Progenitor cell of endocrine pancreas (in vitro differentiated cells): ENCODE measurements at places on chromosomes 6 and 20.
A peak's percentile ranks its signal among the peaks of the same experiment; 100 is the strongest.

DNA sequence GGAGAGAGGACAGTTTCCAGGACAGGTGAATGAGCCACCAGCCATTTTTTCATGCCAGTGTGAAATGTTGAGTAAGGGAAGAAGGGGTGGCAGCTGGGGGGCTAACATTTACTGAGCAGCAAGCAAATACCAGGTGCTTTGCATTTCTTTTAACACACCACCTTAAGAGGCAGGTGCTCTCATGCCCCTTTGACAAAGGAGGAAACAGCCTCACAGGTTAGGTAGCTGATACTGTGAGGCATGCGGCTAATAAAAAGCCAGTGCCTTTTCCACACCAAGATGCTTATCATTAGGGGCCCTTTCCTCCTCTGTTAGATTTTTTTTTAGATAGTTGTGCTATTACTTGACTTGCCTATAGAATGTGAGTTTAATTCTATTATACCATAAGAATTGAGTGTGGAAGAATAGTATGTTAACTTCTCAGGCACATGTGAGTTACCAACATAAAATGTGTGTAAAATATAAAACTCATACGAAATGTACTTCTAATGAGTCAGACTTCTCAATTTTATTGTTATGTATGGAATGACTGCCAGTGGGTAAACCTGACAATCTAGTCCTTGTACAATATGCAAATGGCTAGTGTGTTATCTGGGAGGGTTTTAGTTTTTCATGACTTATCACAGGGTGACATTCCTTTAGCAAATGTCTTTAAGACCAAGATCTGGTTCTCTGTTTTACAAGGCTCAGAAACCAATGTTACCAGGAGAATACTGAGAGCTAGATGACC lies 260.0 kb downstream of the TMEM242 start:
- DNase-seq, result no peak

DNA sequence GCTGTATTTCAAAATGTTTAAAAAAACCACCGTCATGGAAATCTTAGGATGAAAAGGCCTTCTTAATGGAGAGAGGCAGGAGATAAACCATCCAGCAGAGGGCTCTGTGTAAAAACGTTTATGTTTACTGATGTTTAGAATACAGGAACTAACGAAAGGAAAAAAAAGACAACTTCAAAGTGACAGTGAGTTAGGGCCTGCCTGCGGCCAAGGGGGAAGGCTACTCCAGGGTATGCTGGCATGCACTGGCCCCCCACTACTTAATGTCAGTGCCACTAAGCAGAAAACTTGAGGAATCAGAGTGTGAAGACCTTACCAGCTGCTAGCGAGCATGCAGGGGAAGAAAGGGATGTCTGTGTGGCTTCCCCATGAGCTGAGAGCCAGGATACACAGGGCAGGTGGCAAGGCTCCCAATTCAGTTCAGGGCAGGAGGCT lies 47.7 kb downstream of the AKAP7 start:
- DNase-seq, result no peak

- DNase-seq, result no peak
Observed at GRCh38 chr6:167558246-167559177, 233.6 kb downstream of the TTLL2 start.

GRCh38 chr6:57469072-57469471 lies 151.6 kb downstream of the PRIM2 start:
- no peak for DNase-seq

DNA sequence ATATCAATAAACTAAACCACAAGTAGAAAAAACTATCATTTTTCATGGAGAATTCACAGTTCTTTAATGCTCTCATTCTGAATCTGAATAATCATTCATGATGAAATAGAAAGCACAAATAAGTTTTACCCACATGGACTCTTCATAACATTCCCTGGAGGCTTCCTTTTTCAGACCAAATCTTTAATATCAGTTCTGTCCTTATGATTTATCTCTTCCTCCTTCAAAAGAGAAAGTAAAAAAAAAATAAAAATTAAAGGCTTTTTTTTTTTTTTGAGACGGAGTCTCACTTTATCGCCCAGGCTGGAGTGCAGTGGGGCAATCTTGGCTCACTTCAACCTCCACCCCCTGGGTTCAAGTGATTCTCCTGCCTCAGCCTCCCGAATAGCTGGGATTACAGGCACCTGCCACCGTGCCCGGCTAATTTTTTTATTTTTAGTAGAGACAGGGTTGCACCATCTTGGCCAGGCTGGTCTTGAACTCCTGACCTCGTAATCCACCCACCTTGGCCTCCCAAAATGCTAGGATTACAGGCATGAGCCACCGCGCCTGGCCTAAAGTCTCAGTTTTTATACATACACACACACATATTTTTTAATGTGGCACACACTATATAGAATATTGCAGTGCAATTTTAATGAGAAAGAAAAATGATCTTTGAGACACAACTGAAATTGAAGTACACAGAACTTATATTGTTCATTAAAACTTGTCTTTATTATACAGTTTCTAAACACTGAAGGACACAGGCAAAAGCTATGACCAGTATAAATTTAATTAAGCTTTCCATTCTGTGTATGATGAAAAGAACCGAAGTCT lies 31.9 kb upstream of the ZNF217 start:
- DNase-seq, result no peak

DNA sequence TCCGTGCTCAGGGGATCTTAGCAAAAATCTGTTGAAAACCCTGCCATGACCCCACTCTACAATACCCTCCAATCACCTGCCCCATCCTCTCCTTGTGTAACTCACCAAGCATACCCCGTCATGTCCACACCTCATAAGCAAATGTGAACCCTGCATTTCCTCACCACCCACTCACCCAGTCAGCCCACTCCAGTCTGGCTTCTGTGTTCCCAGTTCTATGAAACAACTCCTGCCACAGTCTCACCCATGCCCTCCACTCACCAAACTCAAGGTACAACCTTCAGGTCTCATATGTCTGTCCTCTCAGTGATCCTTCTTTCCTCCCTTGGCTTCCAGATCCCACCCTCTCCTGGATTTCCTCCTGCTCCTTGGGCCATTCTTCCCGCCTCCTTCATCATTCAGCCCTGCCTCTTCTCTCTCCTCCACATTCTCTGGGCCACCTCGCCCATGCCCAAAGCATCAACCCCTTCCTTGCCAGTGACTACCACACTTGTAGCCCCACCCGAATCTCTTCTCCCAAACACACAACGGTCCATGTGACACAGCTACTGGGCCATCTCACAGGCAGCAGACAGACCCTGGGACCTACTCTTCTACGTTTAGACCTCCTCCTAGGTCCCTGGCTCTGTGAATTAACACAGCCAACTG lies 8.8 kb downstream of the DDRGK1 start:
- DNase-seq, result no peak

DNA sequence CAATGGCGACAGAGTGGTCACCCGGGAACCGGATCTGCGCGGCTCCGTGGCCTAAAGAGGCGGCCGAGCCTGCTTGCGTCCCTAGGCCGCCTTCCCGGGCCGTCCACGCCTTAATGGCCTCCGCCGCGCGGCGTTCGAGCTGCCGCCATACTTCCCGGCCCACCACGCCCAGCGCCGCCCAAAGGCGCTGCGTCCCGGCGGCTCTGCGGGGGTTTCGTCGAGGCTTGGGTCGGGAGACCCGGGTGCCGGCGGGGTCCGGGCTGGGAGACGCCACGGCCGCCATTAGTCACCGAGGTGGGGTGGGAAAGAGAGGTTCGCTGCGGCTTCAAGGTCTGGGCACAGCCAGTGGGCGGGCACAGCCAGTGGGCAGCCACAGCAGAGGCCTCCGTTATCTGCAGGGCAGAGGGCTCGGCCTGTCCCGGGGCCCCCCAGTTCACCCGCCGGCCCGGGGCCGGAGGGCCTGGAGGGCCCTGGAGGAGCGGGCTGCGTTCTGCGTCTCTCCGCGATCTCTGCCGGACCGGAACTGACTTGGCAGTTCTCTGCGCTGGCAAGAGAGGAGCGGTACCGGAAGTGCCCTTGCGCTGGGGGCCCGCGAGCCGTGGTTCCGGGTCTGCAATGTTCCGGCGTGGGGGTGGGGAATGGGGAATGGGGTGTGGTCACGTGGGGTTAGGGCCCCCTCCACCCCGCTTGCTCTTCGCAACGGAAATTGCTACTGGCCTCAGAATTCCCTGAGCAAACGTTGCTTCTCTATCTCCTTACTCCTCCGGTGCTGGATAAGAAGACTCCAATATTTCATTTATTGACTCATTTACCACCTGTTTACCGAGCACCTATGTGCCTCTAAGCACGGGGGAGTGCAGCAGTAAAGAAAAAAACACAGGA lies 82.3 kb downstream of the CNBD2 start:
- peak; percentile 76 for DNase-seq

DNA sequence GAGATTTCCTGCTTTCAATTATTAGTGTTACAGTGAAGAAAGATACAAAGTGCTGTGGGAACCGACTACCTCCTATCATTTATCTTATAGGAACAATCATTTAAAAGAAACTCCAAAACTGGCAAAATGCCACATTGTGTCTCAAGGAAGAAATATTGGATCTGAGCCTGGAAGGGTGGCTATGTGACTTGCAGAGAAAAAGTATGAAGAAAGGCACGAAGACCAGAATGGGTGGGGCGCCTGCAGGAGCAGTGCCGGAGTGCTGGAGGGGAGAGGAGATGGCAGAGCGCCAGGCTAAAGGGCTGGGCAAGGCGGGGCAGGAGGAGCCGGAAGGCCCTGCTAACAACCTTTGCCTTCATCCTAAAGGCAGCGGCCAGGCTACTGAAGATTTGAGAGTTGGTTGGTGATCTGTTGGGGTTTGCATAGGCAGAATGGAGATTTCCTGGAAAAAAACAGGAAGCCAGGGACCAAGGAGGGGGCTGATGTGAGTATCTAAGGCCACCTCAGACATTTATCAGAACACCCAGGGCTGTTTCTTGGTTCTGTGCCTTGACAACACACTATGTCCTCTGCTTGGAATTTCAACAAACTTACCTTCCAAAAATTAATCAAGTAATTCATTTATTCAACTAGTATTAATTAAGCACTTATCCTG lies 125.6 kb downstream of the MAFB start:
- no peak for DNase-seq

- no peak for DNase-seq
Observed at GRCh38 chr20:2363587-2363986, 17.1 kb upstream of the TGM6 start.

DNA sequence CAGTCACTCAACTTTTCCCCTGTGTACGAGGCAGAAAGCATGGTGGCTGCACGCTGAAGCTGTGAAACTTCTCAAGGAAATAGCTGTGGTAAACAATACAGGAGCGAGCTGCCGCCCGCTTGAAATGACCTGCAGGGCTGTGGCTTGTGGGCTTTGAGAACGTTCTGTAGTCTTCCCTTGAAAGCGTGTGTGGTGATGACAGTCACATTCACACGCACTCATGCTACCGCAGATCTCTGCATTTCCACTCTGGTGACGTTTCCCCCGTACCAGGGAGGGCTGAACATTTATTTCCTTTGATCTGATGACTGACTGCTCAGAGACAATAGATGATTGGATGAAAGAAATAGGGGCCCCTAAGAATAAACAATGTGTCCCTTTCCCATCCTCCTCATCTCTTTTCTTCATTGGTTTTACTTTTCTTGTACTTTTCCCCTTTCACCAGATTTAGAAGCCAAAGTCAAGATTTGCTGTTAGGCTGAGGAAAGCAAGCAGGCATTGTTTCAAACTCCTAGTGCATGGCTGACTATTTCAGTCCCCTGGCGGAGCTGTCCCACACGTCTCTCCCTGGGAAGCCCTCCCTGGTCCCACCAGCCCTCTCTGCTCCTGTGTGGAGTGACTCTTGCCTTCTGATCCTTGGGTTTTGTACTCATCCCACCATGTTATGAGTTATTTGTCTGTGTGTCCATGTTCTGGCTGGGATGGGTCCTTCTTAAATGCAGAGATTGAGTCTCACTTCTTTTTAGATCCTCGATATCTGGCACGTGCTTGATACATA lies 3.9 kb downstream of the SYTL3 start:
- DNase-seq, result no peak

GRCh38 chr20:62319346-62319909 lies 16.6 kb downstream of the ADRM1 start:
- DNase-seq, result no peak

DNA sequence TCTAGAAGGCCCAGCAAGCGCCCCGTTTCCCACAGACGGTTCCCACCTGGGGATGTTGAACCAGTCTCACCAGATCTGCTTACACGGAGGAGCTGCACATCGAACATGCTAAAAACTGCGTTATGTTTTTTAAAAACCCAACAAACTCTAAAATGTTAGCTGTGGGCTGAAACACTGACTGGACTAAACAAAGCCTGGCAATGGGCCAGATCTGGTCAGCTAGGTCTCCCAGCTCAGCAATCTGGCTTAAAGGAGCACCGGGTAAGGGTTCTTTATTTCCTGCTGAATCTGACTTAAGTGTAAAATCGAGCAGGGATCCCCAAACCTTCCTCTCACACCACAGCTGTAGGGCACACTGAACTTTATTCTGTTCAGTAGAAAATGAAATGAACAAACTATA lies 156.9 kb downstream of the FOXC1 start:
- DNase-seq, result no peak

GRCh38 chr6:326896-327537 lies 34.7 kb downstream of the DUSP22 start:
- DNase-seq, result no peak

GRCh38 chr6:166361077-166361429 lies 18.7 kb upstream of the SFT2D1 start:
- no peak for DNase-seq

DNA sequence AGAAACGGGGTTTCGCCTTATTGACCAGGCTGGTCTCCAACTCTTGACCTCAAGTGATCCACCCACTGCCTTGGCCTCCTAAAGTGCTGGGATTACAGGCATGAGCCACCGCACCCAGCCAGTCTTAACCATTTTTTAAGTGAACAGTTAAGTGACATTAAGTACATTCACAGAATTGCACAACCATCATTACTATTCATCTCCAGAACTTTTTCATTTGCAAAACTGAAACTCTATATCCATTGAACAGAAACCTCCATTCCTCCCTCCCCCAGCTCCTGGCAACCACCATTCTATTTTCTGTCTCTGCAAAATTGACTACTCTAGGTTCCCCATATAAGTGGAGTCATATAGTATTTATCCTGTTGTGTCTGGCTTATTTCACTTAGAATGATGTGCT lies 59.7 kb downstream of the PLCB4 start:
- DNase-seq, result no peak

- no peak for DNase-seq
Observed at GRCh38 chr6:208938-209337, 83.3 kb upstream of the DUSP22 start.

- peak; percentile 28 for DNase-seq
Observed at GRCh38 chr20:61253264-61253639, 1.2 kb downstream of the CDH4 start.

DNA sequence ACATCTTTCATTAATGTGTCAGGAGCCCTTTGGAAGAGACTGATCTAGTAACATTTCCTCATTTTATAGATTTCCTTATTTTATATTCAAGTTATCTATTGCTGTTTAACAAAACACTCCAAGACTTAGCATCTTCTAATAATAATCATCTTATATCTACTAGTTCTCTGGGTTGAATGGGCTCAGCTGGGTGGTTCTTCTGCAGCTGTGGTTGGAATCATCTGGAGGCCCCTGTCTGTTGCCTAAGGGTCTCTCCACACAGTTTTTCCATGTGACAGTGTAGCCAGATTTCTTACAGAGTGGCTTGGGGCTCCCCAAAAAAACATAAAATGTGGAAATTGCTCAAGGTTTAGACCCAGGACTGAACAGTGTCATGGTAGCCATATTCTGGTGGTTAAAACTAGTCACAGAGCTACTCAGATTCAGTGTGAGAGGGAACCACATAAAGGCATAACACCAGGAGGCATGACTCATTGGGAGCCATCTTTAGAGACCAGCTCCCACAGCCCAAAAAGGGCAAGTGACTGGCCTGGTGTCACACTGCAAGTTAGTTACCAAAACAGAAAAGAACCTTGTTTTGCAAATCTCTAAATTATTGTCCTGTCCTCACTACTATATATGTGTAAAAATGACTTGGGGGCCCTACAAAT lies 11.5 kb downstream of the SLC2A10 start:
- DNase-seq, result no peak
